ENCODE measurements at places on chromosomes 4 and X.
A peak's percentile ranks its signal among the peaks of the same experiment; 100 is the strongest.

DNA sequence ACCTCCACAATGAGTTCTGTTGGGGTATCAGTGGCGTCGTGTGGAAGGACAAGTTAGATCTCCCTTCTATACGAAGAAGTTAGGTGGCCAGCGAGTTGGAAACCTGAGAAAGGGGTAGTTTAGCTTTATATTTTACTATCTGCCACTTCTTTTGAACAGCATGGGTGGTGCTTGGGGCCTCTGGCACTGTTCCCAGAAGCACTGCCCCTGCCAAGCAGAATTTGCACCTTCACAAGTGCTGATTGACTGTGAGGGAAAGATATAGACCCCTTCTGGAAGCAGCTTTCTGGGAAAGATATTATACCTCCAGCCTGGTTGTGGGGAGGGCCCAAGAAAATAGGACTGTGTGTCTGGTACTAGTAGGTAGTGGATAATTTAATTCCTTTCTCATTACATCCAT is 246.9 kb downstream of the FBXO8 start:
- peak; percentile 60 for DNase-seq

DNA sequence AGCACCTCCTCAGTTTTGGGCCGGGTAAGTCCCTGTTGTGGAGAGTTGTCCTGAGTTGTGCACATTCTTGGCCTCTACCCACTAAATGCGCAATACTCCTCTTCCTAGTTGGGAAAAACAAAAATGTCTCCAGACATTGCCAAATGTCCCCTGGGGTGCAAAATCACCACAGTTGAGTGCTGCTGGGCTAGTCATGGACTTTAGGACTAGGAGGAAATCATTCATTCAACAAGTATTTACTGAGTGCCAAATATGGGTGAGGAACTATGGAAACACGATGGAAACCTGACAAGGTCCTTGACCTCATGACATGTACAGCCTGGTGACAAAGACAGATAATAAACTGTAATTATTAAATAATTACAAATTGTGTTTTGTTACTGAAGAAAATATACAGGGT is 71.6 kb downstream of the STX18 start:
- DNase-seq, result no peak

GRCh38 chr4:147916351-147916750 is 184.5 kb downstream of the ARHGAP10 start:
- no peak for DNase-seq

DNA sequence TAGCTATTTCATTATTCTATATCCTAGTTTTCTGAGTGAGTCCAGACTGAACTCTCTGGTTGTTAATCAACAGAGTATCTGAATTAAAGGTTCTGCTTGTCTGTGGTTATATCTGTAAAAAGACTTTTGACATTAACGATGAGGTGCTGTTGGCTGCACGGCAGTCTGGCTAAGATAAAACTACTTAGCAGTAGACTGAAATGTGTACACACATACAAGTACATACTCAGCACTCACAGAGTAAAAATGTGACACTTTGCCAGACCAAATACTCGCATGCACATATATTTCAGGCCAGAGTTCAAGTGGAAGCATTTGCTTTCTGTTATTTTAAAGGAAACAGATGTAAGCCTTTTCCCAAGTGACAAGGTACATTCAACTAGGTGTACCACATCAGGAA is 80.5 kb downstream of the PRDM5 start:
- no peak for DNase-seq

DNA sequence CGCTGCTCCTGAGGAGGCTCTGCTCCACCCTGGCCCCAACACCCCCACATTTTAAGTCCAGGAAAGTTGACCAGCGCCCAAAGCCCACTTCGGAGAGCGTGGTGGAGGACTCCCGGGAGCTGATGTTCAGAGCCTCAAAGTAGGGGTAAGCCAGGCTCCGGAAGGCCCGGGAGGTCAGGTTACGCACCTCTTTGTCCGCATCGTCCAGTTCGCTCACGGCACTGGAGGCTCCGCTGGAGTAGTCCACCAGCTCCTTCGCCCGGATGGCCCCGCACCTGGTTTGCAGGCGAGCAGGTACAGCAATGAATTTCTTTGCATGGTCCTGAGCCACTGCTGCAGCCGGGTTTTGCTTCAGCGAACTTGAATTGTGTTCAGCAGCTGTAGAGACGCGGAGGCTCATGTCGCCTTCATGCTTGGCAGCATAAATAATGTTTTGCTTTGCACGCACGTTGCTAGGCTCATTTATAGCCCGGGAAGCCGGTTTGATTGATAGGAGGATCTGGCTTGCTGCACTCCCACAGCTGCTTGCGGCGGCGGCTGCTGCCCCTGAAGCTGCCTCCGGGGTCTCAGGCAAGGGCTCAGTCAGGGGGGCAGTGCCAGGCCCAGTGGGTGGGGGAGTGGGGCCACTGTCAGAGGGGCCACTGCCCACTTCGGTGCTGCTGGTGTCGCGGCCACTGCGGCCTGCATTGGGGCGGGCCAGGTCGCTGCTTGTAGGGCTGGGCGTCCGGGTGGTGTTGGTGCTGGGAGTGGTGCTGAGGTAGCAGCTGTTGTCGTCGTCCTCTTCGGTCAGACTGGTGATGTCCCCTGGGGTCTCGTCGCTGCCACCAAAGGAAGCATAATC is 4.8 kb downstream of the C4orf54 start:
- no peak for DNase-seq

- DNase-seq, result peak; percentile 84
Measured at GRCh38 chrX:24371391-24371972, 11.0 kb downstream of the SUPT20HL1 start.

DNA sequence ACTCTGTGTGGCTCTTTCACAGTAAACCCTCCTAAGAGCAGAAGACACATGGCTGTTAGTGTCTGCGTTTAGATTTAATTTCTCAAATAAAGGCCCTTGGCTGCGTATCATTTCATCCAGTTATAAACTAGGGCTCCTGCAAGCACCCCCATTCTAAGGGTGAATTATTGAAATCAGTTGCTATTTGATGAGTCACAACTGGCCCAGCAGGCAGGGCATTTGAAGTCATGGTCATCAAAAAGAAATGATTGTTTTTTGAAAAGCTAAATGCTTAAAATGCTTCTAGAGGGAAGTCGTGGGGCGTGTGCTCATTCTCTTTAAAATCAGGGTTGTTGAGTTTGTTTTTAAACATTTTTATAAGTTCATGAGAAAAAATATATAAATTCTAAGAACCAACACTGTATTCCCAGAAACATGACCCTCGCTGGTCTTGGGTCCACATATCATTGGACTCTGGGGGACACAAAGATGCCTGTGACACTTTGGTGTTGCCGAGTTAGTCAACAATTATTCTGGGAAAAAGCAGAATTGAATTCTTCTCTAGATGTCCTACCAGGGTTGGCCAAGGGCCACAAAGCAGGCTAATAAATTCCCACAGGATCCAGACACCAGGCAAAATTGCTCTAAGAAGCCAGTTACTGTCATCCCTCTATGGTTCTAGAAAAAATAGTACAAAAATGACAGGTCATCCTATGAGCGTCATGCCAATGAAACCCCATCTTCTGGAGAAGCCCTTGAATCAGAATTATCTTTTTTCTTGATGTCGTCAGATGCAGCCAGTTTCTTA is 99.5 kb upstream of the MYOZ2 start:
- DNase-seq, result no peak

DNA sequence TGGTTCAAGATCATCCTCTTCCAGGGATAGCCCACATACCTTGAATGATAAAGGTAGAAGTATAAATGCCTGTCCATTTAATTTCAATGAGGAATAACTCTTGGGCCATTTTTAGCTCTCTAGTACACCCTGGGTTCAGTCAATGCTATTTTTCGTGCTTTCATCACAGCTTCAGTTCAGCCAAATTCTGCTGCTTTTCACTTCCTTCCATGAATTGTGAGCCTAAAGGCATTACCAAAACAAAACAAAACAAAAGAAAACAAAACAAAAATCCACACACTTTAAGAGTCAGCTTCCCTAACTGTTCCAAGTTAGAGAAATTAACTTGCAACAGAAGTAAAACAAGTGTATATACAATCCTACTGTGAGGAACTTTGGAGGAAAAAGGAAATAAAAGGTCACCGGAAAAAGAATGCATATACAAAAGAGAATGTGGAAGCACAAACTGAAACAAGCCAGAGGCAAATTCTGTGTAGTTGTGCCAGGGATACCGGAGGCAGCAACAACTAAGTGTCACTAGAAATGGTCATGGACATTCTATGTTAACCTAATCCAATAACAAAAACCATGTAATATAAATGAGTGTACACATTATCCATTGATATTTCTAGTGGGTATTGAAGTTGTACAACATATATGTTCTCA is 423.1 kb downstream of the KCTD8 start:
- DNase-seq, result no peak

- DNase-seq, result no peak
Measured at GRCh38 chrX:54980334-54980733, 13.7 kb downstream of the PFKFB1 start.

DNA sequence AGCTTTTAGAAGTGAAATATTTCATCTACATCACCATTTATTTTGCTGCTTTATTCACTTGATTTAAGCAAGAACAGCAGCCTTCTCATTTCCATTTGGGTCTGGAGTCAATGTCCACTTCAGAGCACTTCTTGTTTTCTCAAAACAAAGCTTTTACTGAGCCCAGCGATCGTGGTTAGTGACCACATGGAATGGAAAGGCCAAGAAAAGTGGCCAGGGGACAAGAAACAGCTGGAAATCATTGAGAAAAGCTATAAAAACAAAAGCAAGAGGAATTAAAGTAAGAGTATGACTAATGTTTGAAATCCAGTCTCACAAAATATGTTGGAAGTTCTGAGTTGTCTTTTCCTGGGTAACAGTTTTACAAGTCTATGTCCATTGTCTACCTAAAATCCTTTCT is 328.4 kb upstream of the INTU start:
- no peak for DNase-seq

GRCh38 chr4:129821073-129821472 is 725.1 kb downstream of the C4orf33 start:
- DNase-seq, result no peak

DNA sequence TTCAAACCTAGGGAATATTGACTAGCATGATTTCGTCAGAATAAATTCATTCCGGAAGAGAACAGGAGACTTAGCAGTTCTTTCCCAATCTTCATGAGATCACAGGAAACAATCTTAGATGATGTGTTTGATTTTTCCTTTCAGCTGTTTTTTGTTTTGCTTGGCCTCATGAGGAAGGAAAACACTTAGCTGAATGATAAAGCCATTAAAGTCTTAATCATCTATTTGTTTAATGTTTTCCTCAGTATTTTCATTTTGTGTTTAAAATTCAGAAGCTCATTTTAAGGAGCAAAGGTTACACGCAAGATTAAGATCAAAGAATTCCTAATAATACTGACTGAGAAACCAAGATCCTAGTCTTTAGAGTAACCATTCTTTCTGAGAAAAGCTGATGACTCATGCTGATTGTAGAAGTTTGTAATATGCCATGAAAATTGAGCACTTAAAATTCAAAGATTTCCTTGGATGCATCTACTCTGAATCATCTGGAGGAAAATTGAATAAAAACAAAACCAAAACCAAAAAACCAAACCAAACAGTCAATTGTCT is 15.4 kb upstream of the TBC1D19 start:
- no peak for DNase-seq

GRCh38 chr4:144645631-144646522 is at the start of gene HHIP:
Gene HHIP, plus strand, starts transcription at chr4:144646156. Its CDS starts 520 bp downstream, at chr4:144646676.
- peak; percentile 81 for DNase-seq

GRCh38 chrX:130826249-130826648 is 76.8 kb downstream of the ENOX2 start:
- DNase-seq, result no peak

- peak; percentile 20 for DNase-seq
Measured at GRCh38 chrX:80648023-80648422, 161.7 kb downstream of the BRWD3 start.

- DNase-seq, result no peak
Measured at GRCh38 chrX:118352566-118352965, 6.7 kb downstream of the WDR44 start.

DNA sequence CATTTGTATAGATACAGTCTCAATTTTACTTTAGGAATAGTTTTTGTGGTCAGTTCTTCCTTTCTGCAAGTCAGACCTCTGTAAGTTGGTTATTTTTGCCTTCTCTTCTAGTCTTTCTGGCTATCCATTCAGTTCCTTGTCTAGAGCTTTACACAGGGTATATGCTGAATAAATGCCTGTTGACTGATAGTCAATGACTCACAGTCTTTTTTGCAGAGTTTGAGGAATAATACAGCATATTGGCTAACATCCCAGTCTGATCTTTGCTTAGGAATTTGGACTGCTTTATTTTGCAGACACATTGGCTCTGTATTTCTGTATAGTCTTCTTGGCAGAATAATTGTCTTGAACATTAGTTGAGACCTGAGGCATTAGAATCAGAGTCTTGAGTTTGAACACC is 132.4 kb downstream of the MAGEC1 start:
- DNase-seq, result no peak

GRCh38 chr4:24765376-24765988 is 29.9 kb upstream of the SOD3 start:
- DNase-seq, result no peak

- peak; percentile 25 for DNase-seq
Measured at GRCh38 chr4:1683261-1683735, 815 bp downstream of the FAM53A start.

GRCh38 chrX:100768679-100769338 is 36.9 kb upstream of the SYTL4 start:
- DNase-seq, result peak; percentile 33

DNA sequence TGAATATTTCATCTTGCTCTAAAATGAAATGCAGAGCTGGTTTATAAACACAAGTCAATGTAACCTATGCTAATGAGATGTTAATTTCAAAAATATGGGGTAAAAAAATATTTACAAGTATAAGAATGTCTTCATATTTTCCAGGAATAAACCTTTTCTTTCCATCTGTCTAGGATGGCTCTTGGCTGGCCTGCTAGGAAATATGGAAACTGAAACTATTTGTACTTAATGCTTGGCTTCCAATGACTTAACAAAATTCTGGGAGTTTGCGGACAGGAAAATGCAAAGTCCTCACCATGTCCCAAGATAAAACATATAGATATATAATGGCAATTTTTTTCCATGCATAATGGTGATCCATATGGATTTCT is 168.1 kb downstream of the SCFD2 start:
- no peak for DNase-seq

DNA sequence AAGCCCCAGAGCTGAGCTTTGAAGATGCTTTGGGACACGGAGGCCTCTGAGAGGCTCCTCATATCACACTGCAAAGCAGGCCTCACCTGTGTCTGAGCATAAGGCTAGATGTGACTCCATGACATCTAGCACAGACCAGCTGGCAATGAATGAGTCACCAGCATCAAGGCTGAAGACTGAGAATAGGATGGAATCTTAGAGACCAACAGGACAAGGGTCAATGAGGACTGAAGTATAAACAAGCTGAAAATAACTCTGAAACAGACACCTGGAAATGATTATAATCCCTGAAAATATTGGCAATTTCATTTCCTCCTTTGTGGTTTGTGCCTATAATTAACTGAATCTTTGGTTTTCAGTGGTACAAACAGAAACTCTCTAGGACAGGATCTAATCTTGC is 87.1 kb upstream of the PRPS1 start:
- DNase-seq, result no peak

DNA sequence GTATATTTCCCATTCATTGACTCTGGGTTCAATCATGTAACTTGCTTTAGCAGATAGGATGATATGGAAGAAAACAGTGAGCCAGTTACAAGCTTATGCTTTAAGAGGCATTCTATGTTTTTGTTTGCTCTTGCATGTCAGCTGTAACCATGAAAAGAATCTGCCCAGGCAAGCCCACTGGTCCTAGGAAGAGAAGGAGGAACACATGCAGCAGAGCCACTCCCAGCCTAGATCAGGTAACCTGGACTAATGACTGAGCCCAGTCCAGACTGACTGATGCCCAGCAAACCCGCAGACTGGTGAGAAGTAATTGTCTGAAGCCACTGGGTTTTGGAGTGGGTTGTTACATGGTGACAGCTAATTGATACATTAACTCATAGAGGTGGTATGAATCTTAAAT is 167.9 kb downstream of the COL4A6 start:
- DNase-seq, result no peak
